ENCODE measurements at places on chromosomes 4 and X.

- DNase-seq = no peak
Observed at GRCh38 chr4:101753721-101754120, 36.8 kb upstream of the BANK1 start.

DNA sequence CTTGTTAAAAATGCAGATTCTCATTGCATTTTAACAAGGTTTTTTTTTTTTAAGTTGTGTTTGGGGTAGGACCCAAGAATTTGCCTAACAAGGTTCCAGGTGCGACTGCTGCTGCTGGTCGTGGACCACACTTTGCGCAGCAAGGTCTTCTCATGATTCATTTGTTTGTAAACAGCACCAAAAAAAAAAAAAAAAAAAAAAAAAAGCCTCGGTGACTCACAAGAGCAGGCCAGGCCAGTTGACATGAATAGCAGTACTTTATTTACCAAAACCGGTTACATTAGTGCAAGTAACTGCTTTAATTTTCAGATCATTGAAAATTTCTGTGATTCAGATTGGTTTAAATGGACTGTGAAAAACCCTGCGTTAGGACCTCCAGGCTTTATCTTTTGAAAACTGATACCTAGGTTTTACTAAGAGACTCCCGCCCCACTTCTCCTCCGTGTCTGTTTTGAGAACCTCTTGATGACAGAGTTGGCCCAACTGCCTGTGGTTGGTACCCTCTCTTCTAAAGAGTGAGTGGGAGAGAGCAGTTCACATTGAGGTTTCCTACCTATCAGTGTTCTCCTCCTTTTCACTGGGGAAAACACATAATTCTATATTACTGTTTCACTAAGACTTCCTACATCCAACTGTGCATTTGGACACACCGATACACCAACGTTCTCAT lies 86.2 kb downstream of the PHEX start:
- DNase-seq = no peak

DNA sequence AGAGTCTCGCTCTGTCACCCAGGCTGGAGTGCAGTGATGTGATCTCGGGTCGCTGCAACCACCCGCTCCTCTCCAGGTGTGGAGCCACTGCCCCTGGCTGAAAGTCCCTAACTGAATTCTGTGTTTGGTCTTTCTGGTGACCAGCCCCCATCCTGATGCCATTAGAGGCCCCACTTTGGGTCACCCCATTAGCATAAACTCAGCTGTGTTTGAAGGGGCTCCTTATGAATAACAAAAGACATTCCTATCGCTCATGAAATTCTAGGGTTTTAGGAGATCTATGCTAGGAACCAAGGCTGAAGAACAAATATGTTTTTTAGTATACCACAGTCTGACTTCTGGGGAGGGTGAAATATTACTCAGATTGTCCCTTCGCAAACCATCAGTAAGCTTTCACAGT lies 652.9 kb downstream of the ADGRL3 start:
- DNase-seq = no peak

DNA sequence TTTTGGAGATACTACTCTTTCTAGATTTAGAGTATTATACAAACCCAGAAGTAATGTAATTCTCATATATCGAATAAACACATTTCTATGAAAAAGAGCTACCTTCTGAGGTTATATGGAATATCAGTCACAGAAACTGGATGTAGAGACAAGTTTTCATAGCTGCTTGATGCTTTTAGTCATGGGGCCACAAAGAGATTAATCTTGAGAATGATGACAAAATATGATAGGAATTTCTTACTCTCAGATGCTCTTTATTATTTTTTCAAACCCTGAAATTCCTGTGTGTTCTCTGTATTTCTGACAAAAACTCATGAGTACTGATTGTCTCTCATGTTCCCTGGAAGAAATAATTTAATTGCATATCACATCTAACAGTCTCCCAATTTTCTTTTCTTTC lies 662.5 kb downstream of the RAPGEF2 start:
- no peak for DNase-seq

DNA sequence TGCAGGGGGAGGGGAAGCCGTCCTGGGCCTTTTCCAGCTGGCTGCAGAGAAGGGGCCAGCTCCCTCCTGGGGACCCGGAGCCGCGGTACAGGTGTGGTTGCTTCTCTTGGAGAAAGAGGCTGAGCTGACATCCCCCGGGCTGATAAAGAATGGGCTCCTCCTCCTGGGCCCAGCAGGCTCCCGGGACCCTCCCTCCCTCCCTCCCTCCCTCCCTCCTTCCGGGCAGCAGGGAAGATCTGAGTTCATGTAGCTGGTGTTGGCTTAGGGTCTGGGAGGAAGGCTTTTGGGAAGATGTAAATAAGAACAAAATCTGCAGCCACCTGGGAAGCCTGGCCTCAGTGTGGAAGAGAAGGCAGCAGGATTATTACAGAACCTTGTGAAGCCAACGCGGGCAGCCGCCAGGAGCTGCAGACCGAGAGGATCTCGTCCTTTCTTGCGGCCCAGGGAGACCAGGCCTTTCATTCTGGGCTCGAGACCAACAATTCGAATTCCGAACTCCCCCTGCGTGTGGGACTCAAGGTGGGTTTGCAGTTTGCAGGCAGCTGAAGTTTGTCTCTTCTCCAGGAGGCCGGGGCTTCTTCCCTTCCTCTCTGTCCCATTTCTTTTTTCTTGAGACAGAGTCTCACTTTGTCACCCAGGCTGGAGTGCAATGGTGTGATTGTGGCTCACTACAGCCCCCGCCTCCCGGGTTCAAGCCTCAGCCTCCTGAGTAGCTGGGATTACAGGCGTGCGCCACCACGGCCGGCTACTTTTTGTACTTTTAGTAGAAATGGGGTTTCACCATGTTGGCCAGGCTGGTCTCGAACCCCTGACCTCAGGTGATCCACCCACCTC lies at the start of gene PLCXD1:
Gene PLCXD1 (plus strand): TSS at position 216 of the 834 bp plus-strand sequence. CDS start 2,807 bp downstream, outside the sequence.
- no peak for DNase-seq

- no peak for DNase-seq
Observed at GRCh38 chrX:63702556-63702955, 82.5 kb downstream of the ARHGEF9 start.

DNA sequence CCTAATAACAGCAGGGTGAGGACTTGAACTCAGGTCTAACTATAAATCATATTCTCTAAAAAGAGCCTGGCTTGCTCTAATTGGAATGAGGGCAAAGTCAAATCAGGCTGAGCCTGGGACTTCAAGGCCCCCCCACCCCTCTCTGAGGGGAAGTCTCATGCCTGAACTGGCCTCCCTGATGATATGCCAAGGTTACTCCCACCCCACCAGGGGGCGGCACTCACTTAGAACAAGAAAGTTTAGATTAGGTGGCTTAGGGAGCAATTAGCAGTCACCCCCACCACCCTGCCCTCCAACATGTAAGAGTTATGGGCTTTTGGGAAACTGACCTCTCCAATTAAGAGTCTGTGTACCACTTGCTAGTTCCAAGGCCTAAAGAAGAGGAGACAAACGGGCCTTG lies 2.7 kb downstream of the FOXO4 start:
- DNase-seq = no peak

GRCh38 chr4:11495291-11495690 lies 66.6 kb upstream of the HS3ST1 start:
- no peak for DNase-seq

- no peak for DNase-seq
Observed at GRCh38 chrX:134625315-134625718, 33.0 kb downstream of the PLAC1 start.

DNA sequence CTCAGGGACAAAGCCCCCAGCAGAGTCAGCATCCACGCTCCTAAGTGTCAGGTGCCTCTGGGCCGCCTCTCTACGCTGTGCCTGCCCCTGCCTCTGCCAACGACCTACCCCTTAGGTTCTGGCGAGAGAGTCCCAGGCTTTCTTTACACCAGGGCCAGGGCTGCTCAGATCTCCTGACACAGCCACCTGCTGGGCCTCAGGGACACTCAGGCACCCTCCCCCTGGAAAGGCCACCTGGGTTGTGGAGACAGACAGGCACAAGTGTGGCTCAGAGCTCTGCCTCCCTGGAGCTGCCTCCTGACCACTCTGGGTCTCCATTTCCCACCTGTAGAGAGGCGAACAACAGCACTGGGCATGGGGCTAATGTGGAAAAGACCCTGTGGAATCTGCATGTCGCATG lies 90.0 kb upstream of the ADRA2C start:
- no peak for DNase-seq

DNA sequence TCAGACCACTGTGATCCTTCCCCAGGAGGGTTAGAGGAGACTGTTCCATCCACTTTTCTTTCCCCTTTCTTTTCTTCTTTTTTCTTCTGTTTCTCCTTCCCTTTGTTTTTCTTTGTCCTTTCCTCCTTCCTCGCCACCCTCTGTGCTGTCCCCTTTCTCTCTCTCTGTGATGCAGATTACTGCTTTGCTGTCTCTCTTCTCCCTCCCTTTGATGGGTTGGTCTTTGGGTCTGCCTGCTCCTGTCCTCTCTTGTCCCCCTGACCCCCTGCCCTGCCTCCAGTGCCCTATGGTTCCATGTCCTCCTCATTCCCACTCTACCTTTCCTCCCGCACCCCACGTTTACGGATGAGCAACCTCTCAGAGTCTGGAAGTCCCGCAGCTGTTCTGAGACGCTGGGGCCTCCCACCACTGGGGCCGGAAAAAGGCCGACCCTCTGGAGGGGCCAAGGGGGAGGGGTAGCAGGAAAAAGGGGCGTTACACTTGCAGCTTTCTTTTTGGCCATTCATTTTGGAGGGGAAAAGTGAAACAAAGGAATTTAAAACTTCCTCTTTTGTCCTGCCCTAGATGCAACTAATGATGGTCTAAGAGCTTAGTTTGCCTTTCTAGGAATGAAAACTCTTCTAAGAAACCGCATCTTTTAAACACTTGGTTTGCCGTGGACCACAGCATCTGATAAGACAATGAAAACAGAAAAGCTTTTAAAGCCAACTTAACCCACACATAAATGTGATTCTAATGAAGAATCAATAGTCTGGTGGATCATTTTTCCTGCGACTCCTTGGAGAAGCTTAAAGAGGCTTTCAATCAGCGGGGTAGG lies 24.5 kb upstream of the TSR2 start:
- no peak for DNase-seq

DNA sequence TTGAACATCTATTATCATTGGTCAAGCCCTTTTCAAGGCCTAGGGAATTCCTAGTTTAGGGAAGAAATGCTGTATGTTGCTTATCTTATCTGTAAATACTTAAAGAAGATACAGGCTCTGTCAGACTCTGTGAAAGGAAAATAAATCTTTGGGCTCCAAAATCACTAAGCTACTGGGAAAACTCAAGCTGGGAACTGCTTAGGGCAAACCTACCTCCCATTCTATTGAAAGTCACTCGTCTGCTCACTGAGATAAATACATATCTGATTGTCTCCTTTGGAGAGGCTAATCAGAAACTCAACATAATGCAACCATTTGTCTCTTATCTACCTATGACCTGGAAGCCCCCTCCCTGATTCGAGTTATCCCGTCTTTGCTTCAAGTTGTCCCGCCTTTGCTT lies 108.6 kb upstream of the NDST4 start:
- no peak for DNase-seq

GRCh38 chrX:110050901-110051300 lies 48.0 kb downstream of the TMEM164 start:
- no peak for DNase-seq

- no peak for DNase-seq
Observed at GRCh38 chr4:181323061-181323460, 920.1 kb upstream of the TENM3 start.

- no peak for DNase-seq
Observed at GRCh38 chrX:698206-698605, 67.6 kb downstream of the SHOX start.

DNA sequence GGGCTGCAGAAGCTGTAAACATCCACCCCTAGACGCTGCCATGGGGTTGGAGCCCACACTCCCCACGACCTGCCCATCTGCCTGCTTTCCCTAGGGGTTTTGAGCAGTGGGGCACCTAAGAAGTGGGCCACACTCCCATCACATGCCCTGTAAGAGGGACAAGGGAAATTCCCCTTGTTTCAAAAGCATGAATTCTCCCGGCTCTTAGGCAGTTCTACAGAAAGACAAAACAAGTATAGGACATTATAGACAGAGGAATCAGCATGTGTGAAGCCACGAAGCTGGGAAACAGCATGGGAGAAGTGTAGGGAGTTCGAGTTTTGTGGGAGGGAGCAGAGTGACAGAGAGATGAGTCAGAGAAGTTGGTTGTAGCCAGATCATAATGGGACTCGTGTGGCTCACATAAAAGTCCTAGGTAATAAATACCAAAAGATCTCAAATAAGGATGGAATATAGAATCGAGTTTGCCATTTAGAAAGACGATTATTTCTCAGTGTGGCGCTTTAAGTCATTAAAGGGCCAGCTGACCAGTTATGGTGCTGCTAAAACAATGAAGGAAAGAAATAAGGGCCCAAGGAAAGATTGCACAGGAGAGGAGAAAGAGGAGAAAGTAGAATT lies 23.9 kb downstream of the APOO start:
- DNase-seq = no peak

- no peak for DNase-seq
Observed at GRCh38 chrX:115697806-115698205, 136.8 kb downstream of the PLS3 start.

DNA sequence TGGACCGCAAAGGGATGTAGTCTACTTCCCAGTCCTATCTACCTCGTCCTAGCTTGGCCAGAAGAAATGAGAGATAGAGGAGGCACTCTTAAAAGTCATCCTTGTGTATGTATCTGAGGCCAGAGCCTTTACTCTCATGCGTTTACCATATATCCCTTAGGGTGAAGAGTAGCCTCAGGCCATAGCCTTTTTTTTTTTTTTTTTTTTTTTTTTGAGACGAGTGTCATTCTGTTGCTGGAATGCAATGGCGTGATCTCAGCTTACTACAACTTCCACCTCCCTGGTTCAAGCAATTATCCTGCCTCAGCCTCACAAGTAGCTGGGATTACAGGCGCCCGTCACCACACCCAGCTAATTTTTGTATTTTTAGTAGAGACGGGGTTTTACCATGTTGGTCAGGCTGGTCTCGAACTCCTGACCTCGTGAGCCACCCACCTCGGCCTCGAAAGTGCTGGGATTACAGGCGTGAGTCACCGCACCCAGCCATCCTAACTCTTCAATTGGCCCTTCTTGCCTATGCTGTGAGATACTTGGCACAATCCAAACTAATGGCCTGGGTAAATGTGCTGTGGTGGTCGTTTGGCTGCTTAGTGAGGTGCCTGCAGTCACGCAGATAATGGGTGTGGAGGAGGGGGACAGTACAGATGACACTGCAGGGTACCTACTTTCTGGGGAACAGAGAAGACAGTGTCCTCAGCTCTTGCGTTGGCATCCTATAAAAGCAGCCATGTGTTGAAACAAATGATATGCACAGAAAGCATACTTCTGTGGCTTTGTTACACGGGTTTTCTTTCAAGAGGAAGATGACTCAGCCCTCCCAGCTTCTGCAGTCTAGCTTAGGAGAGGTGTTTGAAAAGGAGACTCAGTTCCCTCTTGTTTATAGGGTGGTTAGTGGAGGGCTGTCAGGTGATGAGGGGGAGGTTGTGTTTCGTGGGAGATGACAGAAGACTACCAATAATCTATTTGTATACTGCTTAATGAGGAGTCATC lies 10.4 kb upstream of the DGAT2L6 start:
- no peak for DNase-seq

- DNase-seq = no peak
Observed at GRCh38 chrX:65575022-65575421, 40.4 kb upstream of the LAS1L start.

GRCh38 chrX:154654925-154655324 lies 1.5 kb upstream of the CTAG2 start:
- no peak for DNase-seq

- no peak for DNase-seq
Observed at GRCh38 chr4:129929052-129929451, 833.1 kb downstream of the C4orf33 start.

GRCh38 chr4:38832206-38832605 lies 24.4 kb downstream of the TLR6 start:
- no peak for DNase-seq

All from NCI-H510A (cell line).